Stimulated activated CD8-positive, alpha-beta memory T cell treated with anti-CD3 and anti-CD28 coated beads, Interleukin-4, amount 100 ng/mL, for 1 hour (primary cell): ENCODE measurements at places on chromosomes 3 and 15.

DNA sequence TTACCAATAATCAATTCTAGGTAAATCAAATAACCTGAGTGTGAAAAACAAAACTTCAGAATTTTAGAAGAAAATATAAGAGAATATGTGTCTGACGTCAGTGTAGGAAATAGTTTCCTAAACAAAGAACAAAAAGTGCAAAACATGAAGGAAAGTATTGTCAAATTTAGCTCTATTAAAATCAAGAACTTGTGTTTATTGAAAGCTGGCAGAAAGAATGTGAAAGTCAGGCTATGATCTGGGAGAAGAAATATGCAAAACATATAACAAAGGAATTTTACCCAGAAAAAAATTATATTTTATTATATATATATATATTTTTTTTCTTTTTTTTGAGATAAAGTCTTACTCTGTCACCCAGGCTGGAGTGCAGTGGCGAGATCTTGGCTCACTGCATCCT lies 129.1 kb upstream of the ANKRD28 start:
- DNase-seq, result no peak

GRCh38 chr3:114338651-114339357 lies 45.0 kb downstream of the TIGIT start:
- no peak for DNase-seq

DNA sequence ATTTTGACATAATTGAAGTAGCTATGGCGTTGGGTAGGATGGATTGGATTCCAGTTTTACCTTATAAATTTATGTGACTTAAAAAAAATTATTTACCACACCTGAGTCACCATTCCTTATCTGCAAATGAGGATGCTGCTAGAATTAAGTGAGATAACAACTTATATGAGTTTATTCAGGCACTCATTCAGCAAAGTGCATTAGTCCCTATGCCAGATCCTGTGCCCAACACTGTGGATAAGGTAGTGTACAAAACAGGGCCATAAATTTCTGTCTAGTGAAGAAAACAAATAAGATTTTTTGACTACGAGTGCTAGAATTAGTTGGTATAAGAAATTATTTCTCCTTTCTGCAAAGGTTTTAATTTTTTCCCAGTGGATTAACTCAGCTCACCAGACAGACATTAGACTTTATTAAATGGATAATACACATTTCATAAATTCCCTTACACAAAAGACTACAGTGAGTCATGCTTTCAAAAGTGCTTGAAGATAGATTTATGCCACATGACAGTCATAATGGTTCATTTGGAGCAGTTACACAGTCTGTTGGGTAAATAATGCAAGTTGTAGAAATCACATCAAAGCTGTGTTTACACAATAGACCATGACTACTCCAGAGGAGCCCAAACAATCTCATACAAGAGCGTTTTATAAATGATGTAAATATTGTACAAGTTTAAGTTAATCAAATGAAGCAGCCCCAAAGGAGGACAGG lies 129.9 kb upstream of the TGFBR2 start:
- DNase-seq, result no peak

GRCh38 chr3:3089017-3089416 lies 21.2 kb downstream of the IL5RA start:
- no peak for DNase-seq

DNA sequence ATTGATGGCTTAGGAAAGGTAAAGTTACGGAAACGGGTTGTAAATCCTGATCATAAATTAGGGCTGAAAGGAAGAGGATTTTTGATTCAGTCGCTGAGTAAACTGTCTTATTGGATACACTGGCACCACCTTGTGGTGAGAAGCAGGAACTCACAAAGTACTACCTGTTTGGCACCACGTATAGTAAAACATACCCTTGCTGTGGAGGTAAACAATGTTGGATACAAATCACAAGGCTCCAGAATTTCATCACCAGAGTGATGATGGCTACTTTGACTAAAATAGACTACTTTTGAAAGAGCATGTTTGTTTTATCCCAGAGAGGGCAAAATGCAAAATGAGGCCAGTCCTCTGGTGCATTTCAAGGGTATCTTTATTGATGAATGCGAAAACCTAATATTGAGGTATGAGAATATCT lies 216.9 kb downstream of the IGSF11 start:
- no peak for DNase-seq

DNA sequence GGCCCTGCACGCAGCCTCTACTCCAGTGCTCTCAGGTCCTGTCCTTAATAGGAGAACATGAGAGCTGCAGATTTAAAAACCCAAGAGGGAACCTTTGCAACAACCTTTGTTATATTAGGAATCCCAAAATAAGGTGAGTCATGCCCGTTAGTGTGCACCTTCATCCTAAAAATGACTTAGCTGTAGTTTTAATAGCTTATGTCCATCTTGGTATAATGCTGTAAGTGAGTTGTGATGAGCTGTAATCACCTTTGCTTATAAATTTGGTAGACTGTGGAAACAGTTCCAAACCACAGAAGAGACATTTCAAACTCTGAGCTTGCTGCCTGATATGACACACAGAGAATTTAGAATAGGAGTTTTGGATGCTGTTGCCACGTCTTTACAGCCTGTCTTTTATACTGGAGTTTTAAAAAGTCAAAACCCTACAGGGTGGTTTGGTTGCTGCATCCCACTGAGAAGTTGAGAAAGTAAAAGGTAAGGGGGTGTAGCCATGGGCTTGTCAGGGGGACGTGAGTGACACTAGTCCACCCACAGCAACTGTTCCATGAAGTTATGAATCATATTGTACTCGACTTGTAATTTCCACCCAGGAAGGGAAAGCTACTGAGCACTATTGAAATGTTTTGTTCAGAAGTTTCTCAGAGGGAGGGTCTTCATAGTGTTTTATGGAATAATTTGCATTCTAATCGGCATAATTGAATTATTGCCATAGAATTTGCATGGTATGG lies 27.4 kb upstream of the CD47 start:
- DNase-seq, result no peak

DNA sequence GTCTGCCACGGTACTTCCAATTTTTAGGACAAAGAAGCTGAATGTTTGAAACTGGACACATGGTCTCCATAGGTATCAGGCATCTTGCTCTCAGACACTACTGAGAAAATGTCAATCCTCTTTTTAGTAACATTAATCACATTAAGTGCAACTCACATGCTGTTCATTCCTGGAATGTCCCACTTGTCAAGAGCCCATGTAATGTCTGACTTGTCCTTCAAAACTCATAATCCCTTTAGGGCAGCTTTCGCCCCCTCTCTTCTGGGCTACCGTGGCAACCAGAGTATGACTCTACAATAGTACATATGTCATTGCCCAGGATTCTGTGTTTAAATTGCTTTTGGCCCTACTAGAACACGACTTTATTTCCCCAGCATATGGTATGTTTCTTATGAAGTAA lies 12.3 kb downstream of the NUDT16 start:
- DNase-seq, result no peak

DNA sequence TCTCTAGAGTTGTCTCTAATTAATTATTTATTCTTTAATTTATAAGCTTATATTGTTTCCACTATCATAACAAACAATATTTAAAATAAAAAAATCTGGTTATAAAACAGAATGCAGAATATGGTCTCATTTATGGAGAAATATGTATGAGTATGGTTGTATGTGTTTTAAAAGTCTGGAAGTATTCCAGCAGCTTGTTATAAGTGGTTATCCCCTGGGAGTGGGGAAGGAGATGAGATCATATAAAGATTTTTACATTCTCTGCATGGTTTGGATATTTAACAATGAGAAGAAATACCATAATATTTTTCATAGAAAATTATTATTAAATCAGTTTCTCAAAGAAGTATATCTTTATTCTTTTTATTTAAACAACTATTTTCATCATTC lies 135.4 kb upstream of the MB21D2 start:
- DNase-seq, result no peak
